NCI-H2107 (cell line): ENCODE measurements at places on chromosomes 2 and 18.

DNA sequence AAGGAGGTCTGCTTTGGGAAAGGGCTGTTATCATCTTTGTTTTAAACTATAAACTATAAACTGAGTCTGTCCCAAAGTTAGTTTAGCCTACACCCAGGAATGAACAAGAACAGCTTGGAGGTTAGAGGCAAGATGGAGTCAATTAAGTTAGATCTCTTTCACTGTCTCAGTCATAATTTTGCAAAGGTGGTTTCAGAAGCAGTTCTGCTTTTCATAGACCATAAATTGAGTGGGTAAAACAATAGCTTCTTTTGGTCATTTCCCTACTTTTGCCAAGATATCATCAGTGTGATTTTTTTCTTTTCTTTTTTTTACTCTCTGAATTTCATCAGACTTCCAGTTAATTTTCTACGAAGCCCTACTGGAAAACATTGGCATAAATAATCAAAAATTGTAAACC is 117.0 kb downstream of the AP1S3 start:
- no peak for DNase-seq

DNA sequence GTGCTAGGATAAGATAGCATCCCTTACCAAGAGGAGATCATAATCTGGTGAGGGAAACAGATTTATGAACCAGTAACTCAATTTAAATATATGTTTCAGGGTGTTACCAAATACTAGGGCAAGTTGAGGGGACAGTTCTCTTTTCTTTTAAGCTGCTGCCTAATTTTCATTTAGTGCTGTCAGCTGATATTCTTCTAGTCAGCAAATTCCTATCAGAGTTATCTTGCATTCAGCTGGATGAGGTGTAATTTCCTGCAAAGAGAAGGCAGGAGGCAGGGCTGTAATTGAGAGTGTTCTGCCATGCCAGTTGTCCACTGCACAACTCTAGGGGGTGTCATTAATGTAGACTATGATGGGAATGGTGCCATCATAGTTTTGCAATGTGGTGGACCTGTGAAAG is 141.3 kb upstream of the LHCGR start:
- DNase-seq, result no peak

GRCh38 chr2:46635442-46635841 is 156.1 kb downstream of the TMEM247 start:
- no peak for DNase-seq

DNA sequence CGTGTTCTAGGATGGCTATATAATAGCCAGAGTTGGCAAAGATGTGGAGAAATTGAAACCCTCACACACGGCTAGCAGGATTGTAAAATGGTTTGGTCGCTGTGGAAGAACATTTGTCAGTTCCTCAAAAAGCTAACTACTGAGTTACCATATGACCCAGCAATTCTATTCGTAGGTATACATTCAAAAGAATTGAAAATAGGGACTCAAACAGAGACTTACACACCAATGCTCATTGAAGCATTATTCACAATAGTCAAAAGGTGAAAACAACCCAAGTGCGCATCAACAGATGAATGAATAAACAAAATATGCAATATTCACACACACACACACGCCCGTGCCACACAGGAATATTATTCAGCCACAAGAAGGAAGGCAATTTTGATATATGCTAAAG is 98.7 kb downstream of the PLA2R1 start:
- DNase-seq, result no peak
